Stimulated activated CD4-positive, alpha-beta T cell treated with anti-CD3 and anti-CD28 coated beads, TNF-alpha, amount 100 ng/mL, for 1 hour (primary cell): ENCODE measurements at places on chromosomes 11 and 22.

- no peak for DNase-seq
These were observed 67.3 kb upstream of the CREB3L1 start for GRCh38 chr11:46210133-46210636.

DNA sequence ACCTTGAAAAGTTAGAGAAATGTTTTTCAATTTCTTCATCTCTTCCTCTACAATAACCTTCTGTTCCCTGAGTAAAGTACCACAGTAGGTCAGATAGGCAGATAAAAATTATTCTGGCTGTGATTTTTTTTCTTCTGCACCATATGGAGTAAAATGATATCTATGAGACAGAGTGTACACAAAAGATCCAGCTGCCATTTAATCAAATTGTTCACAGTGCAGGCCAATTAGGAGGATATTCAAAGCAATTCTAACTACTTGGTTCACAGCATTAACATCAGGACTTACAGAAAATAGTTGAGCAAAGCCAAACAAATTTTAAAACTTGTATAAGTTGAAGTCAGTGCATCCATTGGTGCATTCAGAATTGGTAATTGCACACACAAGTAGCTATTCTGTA is 147.9 kb upstream of the LUZP2 start:
- DNase-seq: no peak

GRCh38 chr11:57364851-57365660 is 15.9 kb downstream of the PRG3 start:
- DNase-seq: no peak

GRCh38 chr11:69916806-69917387 is 97.7 kb upstream of the FGF3 start:
- DNase-seq: no peak

DNA sequence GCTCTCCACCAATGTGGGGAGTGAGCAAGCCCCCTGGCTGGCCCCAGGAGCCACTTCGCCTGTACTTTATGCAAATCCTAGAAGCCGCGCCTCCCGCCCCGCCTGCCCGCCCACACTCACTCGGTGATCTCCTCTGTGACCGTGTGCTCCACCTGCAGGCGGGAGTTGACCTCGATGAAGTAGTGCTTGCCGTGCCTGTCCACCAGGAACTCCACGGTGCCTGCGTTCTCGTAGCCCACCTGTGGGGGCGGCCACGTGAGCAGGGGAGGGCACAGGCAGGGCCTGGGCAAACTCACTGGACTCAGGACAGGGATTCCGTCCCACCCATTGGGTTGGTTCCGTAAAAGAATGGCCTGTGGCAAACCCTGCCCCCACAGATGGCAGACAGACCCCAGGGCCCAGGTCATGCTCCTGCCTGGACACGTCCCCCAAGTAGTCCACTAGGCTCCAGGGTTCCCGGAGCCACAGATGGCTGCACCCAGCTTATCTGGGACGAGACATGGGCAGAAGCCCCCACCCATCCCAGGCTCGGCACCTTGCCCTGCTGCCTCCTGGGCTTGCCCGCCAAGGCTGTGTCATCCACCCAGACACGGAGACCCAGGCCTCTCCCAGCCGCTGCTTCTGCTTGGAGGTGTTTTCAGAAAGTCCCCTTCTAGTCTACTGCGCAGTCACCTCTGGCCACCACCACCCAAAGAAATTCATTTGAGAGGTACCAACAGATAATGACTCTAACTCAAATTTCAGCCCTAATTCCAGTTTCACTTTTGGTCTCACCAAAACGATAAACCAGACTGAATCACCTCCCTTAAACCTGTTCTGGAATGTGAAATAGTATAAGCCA is 12.1 kb downstream of the LRFN4 start:
- DNase-seq: peak; percentile 54

- no peak for DNase-seq
These were observed 197.1 kb downstream of the FAM76B start for GRCh38 chr11:95592471-95592870.

- peak; percentile 2 for DNase-seq
These were observed 20.8 kb upstream of the IL18BP start for GRCh38 chr11:71977743-71978418.

GRCh38 chr22:41862160-41862529 is 29.2 kb downstream of the SREBF2 start:
- peak; percentile 24 for DNase-seq

DNA sequence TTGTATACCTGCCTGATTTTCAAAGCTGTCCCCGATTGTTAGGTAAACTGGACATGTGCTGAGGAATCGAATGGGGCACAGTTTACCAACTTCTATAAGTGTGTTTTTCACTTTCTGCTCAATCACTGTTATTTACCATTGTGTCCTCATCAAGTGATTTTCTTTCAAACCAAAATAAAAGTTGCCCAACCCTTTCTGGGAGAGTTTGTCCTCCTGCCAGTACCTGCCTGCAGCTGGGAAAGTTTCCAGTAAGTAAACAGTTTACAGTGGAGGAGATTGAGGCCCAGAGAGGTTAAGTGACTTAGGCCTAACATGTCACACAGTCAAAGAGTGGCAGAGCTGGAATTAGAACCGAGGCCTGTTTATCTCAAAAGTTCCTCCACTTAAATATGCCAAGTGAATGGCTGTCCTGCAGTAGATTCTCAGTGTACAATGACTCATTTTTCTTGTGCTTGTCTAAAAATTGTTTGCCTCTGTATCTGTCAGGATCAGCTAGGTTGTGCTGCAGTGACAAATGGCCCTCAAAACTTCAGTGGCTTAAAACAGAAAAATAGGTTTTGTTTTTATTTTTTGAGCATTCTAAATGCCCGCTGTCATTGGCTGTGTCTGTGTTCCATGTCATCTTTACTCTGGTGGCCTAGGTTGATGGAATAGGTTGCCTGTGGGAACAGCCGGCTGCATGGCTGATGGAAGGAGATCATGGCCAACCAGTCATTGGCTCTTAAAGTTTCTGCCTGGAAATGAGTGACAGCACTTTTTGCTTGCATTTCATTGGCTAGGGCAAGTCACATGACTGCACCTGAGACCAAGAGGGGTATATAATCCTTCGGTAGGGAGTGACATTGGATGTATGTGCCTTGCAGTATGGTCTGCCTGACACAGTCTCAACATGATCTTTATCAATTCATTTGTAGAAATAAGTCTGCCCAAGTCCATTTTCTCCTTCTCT is 61.8 kb upstream of the CRYBB3 start:
- no peak for DNase-seq

- DNase-seq: no peak
These were observed 514 bp upstream of the HDAC10 start for GRCh38 chr22:50251477-50252081.

- no peak for DNase-seq
These were observed 470.1 kb downstream of the NTM start for GRCh38 chr11:131840545-131840944.

DNA sequence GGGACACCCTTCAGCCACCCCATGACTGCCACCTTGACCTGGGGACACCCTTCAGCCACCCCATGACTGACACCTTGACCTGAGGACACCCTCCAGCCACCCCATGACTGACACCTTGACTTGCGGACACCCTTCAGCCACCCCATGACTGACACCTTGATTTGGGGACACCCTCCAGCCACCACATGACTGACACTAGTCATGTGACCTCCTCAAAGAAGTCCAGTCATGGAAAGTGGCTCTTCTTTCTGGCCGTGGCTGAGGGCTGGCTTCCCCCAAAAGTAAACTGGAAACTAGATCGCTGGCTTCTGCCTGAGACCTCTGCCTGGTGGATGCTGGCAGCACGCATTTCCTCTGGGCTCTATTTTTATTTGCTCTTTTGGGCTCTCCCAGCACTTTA is 28.4 kb downstream of the ARFGAP2 start:
- DNase-seq: no peak
